ENCODE measurements at places on chromosomes 5 and 9.

GRCh38 chr5:30113542-30113941 is 1079.9 kb upstream of the CDH6 start:
- no peak for DNase-seq

DNA sequence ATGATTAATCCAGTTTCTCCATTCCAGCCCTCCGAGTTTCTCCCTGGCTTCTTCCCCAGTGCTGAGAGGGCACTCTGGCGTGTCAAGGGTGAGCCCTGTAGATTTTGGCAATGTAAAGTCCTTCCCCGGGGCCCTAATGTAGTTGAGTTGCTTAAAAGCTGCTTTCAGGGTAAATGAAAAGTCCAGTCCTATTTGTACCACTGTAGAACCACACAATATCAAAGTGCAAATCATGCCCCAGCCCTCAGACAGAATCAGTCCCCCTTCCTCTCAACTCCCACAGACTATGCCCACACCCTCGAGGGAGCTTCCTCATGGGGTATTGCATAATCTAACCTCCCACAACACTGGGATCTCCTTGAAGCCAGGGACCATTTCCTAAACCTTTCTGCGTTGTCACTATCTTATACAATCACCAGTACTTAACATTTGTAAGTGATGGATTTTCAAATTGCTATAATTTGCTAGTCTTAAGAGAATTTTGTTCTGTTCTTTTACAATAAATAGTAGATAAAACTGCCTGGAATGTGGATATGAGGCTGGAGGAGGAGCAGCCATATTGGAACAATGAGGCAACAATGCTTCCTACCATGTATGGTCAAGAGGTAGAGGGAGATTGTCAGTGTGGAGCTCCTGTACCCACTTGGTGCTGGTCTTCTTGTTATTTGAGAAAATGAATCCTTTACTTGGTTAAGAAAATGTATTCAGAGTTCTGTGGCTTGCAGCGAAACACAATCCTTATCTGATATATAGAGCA is 34.4 kb downstream of the ZNF366 start:
- DNase-seq, result no peak

- DNase-seq, result no peak
These were observed 45.3 kb downstream of the CWC27 start for GRCh38 chr5:64814073-64814472.

DNA sequence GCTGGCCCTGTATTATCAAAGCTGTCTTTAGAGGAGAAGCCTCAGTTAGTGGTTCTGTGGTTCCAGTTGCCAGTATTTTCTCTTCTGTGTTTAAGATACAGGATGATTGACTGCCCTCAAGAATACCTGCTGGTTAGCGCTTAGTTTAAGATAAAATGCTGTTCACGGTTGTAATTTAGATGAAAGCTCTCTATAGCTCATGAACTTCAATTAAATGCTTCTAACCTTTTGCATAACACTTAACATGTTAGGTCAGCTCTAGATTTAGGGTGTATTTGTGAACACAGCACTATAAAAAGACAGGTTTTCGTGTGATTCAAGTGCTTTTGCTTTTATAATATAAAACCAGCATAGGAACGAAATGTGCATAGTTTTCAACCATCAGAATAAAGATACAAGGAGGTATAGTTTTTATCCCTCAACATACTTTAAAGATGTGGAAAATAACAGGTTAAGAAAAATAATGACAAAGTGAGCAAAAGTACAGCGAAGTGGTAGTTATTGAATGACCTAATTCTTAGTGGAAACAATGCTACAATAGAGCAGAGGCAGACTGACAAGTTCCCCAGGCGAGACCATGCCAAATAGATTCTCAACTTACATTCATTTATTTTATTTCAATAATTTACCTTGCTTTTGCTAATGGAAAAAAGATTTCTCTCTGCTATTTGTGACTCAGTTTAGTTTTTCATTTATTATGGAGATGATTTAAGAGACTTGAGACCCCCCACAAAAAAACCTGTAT is 602.6 kb upstream of the DMAC1 start:
- no peak for DNase-seq

GRCh38 chr5:149667084-149667828 is 62.9 kb upstream of the PPARGC1B start:
- peak; percentile 44 for DNase-seq

DNA sequence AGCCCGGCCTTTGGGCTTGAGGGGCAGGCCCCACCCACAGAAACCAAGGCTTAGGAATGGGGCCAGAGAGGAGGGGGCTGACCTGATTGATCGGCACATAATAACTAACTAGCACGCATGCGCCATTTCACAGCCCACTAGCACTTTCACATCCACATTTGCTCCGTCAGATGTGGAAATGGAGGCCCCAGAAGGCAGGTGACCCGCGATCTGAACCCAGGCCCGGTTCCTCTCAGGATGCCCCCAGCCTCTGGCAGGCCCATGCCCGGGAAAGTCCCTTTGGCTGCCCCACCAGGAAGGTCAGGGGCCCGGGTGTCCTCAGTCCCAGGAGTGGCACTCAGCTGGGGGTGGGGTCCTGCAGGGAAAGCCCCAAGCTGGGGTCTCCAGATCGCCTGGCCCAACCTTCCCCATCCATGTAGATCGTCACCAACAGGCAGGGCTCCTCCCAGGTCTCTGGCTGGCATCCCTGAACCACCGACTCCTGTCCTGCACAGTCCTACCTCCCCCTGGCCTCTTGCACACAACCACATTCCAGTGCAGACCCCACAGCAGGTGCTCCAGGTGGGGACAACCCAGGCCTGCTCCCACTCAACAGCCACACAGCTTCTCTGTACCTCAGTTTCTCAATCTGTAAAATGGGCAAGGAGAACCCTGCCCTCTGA is 46.7 kb downstream of the VAV2 start:
- DNase-seq, result no peak

- no peak for DNase-seq
These were observed 560.2 kb upstream of the CDH9 start for GRCh38 chr5:27598576-27598975.

DNA sequence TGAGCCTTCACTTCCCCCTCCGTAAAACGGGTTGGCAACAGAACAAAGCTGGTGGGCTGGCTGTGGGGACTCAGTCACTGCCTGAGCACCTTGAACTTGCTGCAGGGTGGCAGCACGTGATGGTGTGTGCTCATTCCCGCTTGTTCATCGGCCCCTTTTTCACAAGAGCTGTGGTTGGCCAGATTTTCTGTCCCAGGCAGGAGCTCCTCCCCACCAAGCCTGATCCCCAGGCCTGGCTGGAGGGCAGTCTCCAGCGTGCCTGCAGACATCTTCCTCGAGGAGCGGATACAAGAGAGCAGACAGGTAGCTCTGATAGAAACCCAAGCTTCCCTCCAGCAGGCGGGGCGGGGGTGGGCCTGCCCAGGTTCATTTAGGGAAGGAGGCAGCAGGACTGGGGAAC is 61.9 kb upstream of the ORM1 start:
- DNase-seq, result no peak

DNA sequence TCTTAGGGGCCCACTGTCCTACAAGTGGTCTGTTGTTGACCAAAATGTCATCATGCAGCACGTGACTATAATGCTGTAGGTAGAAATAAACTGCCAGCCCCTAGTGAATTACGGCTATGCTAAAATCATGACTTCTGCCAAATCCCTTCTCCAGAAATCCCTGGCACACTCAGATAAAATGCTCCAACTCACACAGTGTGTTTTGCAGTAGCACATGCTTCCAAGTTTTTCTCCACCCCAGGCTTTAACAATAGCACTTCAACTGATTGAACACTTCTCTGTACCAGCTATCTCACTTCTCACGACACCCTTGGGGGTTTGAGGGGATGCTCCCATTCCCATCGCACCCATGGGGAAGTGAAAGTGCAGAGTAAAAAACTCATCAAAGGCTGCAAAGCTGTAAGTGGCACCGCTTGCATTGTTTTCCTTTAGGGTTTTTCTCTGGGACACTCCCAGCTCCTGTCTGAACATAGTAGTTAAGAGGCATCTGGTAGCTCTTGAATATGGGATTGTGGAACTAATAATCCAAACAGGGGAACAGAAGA is 151.0 kb upstream of the SLC24A2 start:
- no peak for DNase-seq

- peak; percentile 53 for DNase-seq
These were observed 296 bp downstream of the ZSWIM6 start for GRCh38 chr5:61332358-61332749.

Data from activated CD4-positive, alpha-beta T cell treated with anti-CD3 and anti-CD28 coated beads for 48 hours (primary cell).